Stimulated activated CD8-positive, alpha-beta memory T cell treated with anti-CD3 and anti-CD28 coated beads, Interleukin-4, amount 100 ng/mL, for 1 hour (primary cell): ENCODE measurements at places on chromosomes 3 and 15.

GRCh38 chr3:72848703-72849081 lies 447 bp upstream of the SHQ1 start:
- no peak for DNase-seq

DNA sequence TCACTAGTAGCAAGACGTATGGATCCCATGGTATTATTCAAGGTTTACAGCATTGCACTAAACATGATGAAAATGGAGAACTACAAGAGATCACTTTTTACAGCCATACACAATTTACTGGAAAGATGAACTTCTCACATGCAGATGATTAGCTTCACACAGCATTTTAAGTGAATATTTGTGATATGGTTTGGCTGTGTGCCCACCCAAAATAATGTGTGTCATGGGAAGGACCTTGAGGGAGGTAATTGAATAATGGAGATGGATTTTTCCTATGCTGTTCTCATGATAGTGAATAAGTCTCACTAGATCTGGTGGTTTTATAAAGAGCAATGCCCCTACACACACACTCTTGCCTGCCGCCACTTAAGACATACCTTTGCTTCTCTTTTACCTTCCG lies 662.0 kb upstream of the CCDC54 start:
- no peak for DNase-seq

- DNase-seq: no peak
These were observed 35.2 kb upstream of the SPATA12 start for GRCh38 chr3:57025237-57025636.

- DNase-seq: no peak
These were observed 67.1 kb downstream of the MRPL46 start for GRCh38 chr15:88400084-88400483.

DNA sequence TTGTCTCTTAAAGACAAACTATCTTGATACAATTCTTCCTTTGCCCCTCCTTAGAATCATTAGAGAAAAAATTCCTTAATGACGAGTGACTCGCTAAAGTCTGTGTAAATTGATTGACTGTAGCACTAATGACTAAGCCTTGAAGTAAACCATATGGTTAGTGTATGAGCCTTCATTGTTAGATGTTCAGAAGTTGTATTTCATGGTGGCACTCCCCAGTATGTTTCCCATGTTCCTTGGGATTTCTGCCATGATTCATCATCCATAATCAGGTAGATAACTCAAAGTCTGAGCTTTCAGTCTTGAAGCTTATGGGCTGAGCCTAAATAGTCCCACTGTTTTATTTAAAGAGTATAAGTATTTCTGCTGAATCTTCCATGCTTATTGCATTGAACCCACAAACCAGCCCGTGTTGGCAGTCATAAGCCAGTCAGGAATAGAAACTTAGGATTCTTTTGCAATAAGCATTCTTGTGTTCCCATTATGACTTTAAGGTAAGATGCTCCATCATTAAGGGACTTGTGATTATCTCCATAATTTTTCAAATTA lies 371.2 kb upstream of the RARB start:
- no peak for DNase-seq

DNA sequence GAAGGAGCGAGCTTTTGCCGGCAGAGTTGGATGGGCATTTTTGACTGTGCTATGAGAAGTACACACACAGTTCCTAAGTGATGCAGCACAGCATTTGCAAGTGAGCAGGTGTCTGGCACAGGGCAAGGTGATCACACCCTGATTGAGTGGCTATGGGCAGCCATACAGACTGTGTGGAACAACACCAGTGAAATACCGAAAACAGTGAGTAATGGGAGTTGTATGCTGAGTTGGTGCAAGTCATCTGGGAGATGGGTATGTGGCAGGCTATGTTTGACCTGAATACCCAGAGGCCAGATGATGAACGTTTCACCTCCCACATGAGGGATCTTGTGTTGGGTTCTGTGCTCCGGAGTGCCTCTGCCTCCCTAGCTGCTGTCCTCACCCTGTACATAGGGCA lies 53.5 kb upstream of the TIPARP start:
- DNase-seq: no peak

GRCh38 chr3:30145281-30145680 lies 461.1 kb upstream of the TGFBR2 start:
- no peak for DNase-seq

GRCh38 chr3:150330872-150331271 lies 77.2 kb upstream of the TSC22D2 start:
- no peak for DNase-seq

GRCh38 chr3:100402256-100402655 lies 917 bp downstream of the LNP1 start:
- DNase-seq: no peak

GRCh38 chr3:71010726-71011455 lies 572.6 kb downstream of the FOXP1 start:
- no peak for DNase-seq

DNA sequence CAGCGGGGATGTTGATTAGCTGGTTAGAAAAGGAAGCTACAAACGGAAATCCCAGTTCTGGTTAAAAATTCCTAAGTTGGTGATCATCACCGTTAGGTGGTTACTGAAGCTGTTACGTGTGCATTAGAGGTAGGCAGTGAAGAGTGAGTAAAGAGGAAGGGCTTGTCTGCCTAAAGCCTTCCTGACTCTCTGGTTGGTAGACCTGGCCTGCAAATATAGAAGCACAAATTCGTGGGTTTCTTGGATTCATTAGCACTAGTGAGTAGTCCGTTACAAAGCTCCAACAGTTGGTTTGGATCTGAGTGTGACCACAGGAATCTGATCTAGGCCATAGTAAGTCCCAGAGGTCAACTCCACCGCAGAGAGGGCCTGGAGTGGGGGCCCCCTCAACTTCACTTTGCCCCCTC lies 174.0 kb upstream of the TP63 start:
- DNase-seq: no peak

DNA sequence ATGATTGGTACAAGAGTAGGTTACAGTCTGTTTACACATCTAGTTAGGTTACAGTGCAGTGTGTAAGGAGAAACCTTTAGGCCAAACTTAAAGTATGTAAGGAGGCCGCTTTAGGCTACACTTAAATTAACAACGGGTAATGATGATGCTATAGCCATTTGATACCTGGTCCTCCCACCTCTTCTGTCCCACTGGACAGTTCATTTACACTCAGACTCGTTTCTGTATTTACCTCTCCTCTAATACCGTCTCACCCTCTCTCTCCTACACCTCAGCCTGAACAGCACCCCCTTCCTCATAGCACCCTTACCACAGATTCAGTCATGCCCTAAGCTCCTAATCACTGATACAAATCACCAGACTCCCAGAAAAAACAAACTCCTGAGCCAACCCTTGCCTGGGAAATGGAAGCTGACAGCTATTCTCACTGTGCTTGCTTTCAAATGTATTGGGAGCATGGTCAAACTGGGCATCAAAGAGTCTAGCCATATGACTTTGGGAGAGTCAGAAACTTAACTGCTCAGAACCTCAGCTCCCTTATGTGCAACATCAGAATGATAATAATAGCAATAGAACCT lies 241.3 kb upstream of the SETMAR start:
- DNase-seq: no peak

GRCh38 chr15:27219636-27220035 lies 248.7 kb downstream of the GABRG3 start:
- DNase-seq: no peak

GRCh38 chr3:192935441-192935840 lies 17.8 kb upstream of the MB21D2 start:
- no peak for DNase-seq

- no peak for DNase-seq
These were observed 32.4 kb downstream of the CD200R1L start for GRCh38 chr3:112814266-112814665.

- DNase-seq: no peak
These were observed 140.6 kb downstream of the MEIS2 start for GRCh38 chr15:36959746-36960145.

GRCh38 chr3:166444756-166445155 lies 607.5 kb upstream of the BCHE start:
- DNase-seq: no peak

- DNase-seq: no peak
These were observed 79.5 kb upstream of the SLC12A8 start for GRCh38 chr3:125292015-125292414.

- DNase-seq: no peak
These were observed 56.9 kb downstream of the LRCH3 start for GRCh38 chr3:197847866-197848401.

GRCh38 chr15:64571857-64572291 lies 111.5 kb downstream of the ZNF609 start:
- no peak for DNase-seq

DNA sequence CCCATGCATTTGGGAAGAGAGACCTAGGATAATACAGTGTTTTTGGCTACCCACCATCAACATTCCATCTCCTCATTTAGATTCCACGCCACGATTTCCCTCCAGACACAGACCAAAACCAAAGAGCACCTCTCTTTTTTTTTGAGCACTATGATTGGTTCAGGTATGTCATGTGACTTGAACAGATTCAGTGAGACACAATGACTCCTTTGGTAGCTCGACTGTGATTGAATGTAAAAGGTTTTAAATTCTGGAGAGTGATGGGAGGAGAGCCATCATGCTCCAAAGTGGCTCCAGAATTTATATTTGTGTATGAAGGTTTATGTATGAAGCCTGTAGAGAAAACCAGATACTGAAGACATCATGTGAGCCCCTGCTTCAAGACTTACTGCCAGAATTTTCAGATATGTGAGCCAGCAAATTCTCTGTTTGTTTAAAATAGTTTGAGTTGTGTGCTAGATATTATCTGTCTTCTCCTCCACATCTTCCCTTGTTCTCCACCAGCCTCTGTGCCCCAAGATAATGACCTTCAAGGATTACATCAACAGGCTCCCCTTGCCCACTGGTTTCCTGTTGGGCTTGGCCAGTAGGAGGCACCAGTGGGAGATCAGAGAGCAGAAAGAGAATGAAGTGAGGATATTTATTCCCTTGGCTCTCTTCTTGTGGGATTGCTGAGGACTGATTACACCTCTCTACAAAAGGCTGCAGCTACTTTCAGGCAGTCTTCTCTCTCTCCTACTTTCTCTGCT lies 12.5 kb downstream of the MYD88 start:
- DNase-seq: no peak

- no peak for DNase-seq
These were observed 57.3 kb upstream of the SPRED1 start for GRCh38 chr15:38195191-38195901.

GRCh38 chr3:126267169-126267975 lies 87.0 kb upstream of the ALDH1L1 start:
- DNase-seq: no peak

GRCh38 chr3:127226946-127227842 lies 34.3 kb downstream of the PRR23E start:
- DNase-seq: no peak

DNA sequence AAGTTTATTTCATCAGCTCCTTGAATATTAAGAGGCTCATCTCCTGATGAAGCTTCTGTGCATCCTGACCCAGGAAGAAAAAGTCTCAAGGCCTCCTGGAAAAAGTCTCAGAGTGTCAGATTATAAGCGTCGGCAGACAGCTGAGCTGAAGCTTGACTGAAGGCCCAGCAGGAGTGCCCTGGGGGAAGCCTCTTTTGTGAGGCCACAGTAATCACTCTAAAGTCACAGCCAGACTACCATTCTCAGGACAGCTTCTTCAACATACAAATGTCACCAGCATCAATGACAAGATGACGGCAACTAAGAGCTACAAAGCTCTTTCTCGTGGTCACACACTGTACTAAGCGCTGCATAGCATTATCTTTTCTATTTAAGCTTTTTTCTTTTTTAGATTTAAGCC lies 72.7 kb upstream of the LRRN1 start:
- DNase-seq: no peak

DNA sequence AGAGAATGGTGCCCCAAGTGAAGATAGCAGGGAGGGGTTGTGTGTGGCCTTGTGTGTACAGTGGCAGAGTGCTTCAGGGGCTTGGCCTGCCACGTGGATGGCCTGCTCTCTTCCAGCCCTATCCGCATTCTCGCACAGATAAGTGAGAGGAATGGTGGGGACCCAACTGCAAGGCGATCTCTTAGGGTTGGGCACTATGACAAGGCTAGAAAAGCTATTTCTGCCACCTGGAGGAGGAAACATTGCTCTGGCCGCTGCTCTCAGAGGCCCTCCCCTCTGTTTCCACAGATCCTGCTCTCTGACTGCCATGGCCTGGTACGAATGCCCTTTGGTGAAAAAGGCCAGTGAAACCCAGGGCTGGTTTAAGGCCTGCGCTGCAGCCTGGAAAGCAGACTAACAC lies 20.6 kb downstream of the EEFSEC start:
- DNase-seq: no peak

GRCh38 chr3:77871436-77871835 lies 831.5 kb downstream of the ROBO2 start:
- DNase-seq: no peak

DNA sequence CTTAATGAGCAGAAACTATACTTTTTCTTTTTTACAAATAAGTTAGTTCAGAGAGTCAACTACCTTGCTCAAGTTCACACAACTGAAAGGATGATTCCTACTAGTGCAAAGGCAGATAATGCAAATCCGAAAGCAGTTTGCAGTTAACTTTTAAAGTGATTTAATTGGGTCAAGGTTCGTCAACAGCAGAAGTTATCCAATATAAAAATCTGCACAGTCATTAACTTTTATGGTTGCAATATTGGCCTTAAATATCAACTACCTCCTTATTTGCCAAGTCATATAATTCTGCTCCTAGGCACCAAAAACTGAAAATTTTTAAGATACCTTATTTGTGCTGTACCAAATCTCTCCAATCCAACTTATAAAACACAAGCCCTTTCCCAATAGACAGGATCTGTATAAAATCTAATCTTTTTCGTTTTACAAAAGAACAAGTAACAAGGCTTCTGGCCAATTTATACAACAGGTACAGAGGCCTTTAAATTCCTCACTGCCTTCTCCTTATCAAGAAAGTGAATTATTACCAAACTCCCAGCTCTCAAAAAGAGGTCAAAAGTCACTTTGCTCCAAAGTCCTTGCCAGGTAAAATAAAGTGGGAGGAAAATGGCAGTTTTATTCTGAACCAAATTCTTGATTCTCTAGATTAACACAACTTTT lies 416.6 kb upstream of the NECTIN3 start:
- DNase-seq: no peak

GRCh38 chr3:56042326-56042951 lies 425.8 kb downstream of the ERC2 start:
- DNase-seq: no peak

- no peak for DNase-seq
These were observed 710 bp downstream of the LRRC57 start for GRCh38 chr15:42547918-42548248.
